SK-N-SH treated with all-trans-retinoic acid at 6 μM for 48 hours (cell line): ENCODE measurements at places on chromosomes 1 and 21.

- peak; percentile 76 for ATAC-seq
Observed at GRCh38 chr1:110548381-110548780, 29.4 kb upstream of the KCNA10 start.

GRCh38 chr1:54132495-54132894, 20.3 kb downstream of the CDCP2 start:
- ATAC-seq = no peak; the same call in 1 of the 3 replicates

GRCh38 chr1:12454406-12455391, 163.3 kb downstream of the DHRS3 start:
- ATAC-seq = peak; percentile 86

DNA sequence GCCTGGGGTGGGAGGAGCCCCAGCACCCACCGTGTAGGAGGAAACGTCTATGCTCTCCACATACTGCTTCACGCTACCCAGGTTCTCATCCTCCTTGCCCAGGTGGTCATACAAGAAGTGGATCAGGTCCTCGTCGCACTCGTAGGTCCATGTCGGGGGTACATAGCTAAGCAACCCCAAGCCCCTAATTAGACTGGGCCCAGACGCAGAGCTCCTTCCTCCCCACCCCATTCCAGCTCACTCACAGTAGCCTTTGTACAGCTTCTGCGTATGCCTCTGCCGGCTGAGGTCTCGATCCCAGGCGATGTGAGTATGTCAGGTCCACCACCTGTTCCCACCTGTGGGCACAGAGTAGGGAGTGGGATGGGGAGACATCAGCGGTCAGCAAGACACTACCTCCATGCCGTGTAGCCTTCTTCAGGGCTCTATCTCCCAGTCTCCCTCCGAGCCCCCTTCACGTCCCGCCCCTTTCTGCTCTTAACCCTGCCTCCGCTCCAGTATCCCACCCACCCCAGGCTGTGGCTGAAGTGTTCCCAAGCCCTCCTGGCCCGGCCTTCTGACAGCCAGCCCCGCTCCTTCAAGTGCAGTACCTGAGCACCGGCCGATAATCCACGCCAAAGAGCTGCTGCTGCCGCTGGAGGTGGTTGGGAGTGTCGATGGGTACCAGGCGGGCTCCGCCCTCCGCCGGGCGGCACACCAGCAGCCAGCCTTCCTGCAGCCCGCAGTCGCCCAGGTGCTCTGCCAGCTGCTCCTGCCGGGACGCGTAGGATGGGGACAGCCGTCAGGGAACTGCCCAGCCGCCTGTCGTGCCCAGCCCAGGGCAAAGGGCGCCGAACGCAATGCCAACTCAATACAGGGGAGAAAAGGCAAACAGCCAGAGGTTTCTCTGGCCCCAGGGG, 919 bp downstream of the HECTD3 start:
- ATAC-seq = peak; percentile 3; the same call in 1 of the 3 replicates

GRCh38 chr1:232417636-232418248, 212.2 kb downstream of the SIPA1L2 start:
- no peak for ATAC-seq

DNA sequence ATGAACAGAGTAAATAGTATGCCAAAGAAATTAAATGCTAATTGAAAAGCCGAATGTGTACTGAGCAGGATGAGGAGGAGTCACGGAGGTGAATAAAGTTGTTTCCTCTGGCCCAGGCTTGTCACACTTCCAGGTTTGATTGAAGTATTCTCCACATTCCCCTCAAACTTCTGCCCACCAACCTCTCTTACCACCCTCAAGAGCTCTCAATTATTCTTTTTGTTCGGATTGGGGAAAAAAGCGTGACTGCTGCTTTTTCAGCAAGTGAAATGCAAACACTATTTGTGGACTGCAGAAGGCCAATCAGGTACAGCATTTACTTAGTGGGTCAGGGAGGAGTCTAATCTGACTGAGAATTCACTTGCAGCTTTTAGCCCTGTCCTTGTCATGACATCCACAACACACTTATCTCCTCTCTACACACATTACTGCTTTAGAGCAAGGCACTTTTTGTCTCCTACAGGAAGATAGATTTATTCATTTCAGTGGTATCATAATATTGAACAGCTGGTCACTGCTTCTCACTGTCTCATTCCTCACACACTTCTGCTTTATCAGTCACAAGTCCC, 375.6 kb upstream of the PRMT6 start:
- no peak for ATAC-seq

DNA sequence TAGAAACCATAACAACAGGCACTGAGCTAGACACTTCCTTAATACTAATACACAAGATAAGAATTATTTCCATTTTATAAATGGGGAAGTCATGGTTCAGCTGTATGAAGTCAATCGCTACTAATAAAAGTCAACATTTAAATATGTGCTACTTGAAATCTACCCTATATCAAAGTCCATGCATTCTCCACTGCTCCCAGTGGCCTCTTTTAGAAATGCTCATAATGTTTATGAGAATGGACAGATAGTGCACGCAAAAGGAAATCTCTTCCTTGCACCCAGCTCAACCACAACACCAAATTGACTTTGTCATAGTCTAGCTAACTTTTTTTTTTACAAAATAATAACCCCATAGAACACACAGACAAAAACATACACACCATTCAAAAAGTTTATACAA, 281.7 kb upstream of the CXADR start:
- no peak for ATAC-seq

GRCh38 chr1:52970149-52970548, 43.1 kb downstream of the SCP2 start:
- ATAC-seq = peak; percentile 77

DNA sequence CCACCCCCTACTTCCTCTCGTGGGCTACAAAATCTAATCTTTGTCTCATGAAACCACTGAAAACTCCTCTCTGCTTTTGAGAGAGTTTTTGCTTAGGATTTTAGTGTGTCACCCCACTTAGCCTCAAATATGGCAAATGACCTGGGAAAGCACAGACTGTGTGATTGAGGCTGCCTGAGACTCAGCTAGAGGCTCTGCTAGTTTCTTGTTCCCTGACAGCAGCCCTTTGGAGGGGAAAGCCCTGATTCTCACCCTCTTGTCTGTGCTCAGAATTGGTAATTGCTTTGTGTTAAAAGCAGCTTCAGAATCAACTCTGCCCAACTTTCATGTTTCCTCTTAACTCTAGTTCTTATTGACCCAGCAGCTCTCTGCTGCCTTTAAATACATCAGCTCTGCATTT, 85.6 kb upstream of the ZP4 start:
- ATAC-seq = no peak

DNA sequence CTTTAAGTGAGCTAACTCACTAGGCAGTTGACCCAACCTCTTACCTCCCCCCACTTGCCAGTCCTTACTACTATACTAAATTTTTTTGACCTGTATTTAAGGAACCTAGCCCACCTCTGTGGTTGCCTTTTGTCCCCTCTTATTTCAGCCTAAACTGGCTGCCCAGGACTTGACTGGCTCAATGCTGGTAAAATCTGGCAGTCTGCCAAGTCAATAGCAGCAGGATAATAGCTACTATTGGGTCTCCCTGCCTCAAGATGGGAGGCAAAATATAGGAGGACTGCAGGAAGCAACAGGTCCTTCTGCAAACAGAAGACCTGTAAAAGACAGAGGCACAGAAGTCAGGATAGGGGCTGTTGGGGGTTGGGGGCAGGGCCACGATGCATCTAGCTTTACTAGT, 144.2 kb upstream of the POGK start:
- no peak for ATAC-seq

GRCh38 chr1:66599346-66599745, 65.4 kb downstream of the SGIP1 start:
- ATAC-seq = no peak; the same call in 2 of the 3 replicates

DNA sequence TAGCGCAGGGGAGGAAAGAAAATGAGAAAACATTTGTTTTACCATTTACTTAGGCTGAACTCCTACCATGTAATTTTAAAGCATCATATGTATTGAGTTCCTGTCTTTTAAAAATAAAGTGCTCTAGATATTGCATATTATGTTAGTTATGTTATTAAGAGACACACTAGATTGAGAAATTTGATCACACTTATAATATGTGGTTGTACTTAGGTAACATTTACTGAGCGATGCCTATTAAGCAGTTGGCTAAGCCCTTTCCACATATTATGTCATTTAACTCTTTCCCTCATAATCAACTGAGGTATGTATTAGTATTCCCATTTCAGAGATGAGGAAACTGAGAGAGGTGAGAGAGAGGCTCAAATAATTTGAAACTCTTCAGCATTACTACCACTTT, 4.5 kb upstream of the LRRC8D start:
- ATAC-seq = no peak

DNA sequence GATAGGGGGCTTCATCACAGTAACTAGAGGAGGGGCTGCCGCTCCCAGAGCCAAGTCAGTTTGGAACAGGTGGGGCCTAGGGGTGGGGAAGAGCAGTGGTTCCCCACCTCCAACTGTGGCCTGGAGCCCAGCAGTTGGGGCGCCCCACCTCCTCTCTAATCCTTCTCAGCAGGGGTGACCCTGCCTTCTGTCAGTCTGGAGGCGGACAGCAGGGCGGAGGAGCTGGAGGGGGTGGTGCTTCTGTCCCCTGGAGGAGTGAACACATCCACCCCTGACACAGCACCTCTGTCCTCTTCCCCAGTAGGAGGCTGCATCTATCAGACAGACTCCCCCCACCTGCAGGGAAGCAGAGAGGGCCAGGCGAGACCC, 73.8 kb downstream of the MRPL37 start:
- no peak; the same call in 1 of the 3 replicates for ATAC-seq

DNA sequence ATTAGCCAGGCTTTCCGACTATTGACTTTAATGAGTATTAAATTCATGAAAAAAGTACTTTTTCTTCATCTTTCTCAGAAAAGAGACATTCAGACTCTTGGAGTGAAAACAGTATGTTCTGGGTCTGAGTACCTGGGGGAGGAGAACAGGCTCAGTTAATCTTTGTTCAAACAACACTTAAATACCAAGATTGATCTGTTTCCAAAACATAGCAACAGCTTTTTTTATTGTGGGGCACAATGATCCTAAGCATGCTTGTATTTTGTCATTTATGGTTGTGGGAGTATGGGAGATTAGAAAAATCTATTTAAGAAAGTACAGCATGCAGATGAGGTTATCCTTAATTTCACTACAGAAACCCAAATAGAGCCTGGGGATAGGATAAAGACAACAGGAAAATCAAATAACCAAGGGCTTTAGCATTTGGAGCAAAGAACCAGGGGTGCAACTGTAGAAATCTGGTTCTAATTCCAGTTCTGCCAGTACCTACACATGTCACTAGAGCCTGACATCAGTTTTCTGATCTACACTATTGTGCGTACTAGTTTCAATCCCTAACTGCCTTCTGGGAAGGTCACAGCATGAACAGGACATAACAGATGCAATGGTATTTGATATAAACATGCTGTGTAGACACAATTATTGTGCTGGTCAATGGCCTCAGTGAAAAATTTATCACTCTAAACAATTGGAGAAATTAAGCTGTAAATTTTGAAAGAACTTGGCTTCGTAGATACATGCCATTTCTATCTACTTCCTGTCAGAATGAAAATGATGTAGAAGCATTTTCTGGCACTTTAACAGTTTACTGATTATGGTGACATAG, 91.2 kb downstream of the KCNK1 start:
- ATAC-seq = no peak

DNA sequence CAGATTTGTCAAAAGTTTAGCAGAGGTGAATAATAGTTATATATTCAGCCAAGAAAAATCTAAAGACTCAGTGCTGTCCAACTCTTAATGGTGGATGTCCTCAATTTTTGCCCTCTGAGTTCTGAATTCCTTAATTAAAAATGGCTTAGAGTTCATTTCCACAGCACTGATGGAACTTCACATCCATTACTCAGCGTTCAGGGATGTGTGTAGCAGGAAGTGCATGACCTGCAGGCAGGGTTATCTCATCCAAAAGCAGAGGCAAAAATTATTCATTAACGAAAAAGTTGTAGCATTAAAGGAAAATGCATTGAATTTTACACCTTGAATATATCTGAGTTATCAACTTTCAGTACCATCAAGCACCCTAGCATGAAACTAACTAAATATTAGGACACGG, 96.7 kb downstream of the ZP4 start:
- ATAC-seq = peak; percentile 88

DNA sequence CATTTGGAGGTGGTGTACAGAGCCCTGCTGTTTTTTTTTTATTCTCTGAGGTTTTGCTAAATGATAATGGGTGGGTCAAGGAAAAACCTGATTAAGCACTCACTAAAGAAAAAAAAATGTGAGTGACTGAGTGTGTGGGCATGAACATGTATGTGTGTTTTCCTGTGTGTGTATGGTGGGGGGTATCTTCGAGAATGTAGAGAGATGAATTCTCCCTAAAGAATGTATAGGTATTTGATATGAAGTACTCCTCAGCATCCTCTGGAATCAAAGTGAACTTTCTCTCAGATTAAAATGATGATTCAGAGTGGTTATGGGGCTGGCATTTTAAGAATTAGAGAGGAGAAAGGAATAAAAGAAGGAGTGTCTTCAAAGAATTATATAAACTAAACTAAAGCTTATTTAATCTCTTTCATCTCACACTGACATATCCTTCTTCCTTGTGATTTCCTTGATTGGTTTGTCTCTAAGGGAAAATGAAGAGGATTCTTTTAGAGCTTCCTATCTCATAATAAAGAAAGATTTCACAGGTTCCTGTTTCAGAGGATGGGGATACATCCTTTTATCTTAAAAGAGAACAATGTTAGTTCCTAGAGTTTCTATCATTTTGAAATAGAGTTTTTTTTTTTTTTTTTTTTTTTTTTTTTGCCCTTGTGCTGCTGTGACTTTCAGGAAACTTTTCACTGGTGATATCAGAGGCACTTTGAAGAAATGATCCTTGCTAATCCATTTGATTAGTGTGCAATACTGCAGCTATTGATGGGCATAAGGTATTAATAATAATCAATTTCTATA, 23.9 kb downstream of the S1PR1 start:
- peak; percentile 18; the same call in 1 of the 3 replicates for ATAC-seq

GRCh38 chr1:62906428-62906886, 122.5 kb downstream of the ATG4C start:
- ATAC-seq = peak; percentile 70

DNA sequence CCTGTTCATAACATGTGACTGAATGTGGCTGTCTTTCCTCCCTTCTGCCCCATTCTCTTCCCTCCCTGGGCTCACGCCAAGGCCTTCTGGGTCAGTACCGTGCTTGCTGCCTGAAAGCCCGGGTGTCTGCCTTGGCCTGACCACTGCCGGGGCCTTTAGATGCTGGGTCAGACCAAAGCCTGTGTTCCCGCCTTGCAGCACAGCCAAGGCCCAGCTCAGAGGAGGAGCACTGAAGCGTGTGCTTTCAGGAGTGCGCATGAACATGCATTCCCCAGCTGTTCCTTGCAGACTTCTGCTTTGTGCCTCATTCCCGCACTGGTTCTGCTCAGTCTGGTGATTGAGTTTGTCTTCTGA, 27.0 kb upstream of the SARS1 start:
- no peak for ATAC-seq
